ENCODE measurements at places on chromosomes 1 and 21.

- no peak for DNase-seq
These were observed 66.1 kb upstream of the RHOU start for GRCh38 chr1:228669242-228669585.

DNA sequence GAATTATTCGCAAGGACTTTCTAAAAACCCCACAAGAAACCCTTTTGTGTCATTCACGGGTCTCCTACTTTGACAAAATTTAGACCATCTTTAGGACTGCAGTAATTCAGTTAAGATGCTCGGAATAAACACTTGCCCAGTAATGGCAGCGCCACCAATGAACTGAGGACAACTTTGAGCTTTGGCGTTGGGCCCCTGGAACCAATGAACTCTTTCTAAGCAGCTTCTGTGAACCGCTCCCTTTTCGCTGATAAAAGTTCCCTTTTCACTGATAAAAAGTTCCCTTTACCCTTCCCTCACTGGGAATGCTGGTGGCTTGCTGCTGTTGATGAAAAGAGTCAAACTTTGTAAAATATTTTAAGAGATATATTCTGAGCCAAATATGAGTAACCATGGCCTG is 1.5 kb upstream of the MRPL55 start:
- no peak for DNase-seq

- DNase-seq: no peak
These were observed 89.0 kb downstream of the SLC45A1 start for GRCh38 chr1:8406960-8407359.

GRCh38 chr1:25095635-25096200 is 136.6 kb downstream of the SYF2 start:
- DNase-seq: no peak

DNA sequence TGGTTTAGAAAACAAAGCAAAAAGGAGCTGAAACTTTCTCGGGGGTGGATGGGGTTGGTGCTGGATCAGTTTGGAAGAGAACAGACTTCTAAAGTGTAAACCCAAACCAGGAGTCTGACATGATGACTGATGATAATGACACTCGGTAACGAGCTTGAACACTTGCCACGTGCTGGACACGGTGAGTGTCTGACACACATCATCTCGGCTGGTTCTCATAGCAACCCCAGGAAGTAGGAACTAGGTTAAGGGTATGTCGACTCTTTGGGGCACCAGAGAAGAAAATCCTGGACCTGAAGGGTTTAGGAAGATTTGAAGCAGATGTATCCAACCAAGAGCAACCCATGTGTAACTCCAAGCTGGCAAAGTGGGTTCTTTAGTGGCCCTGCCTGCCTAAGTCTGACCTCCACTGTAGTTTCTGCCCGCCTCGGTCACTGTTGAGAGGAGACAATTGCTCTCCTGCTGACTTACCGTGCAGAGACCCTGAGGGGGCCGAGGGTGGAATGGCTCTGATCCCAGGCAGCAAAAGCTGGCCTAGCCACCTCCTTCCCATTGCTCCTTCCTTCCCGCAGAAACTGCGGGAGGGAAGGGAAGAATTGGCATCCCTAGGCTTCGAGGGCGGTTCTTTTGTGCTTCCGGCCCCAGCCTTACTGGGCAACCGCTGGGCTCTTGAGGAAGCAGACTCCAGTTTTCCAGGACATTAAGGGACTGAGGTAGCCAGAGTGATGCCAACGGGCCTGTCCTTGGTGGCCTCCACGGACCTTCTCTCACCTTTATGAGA is 156.0 kb downstream of the TOMM20 start:
- DNase-seq: no peak

- DNase-seq: no peak
These were observed 1474.0 kb downstream of the PLA2G4A start for GRCh38 chr1:188302746-188303145.

- DNase-seq: no peak
These were observed 401.5 kb downstream of the PTPRC start for GRCh38 chr1:199040076-199040905.

- no peak for DNase-seq
These were observed 58.2 kb downstream of the HSD3B1 start for GRCh38 chr1:119565131-119565772.

- no peak for DNase-seq
These were observed 62.0 kb downstream of the TRABD2B start for GRCh38 chr1:47935163-47935562.

DNA sequence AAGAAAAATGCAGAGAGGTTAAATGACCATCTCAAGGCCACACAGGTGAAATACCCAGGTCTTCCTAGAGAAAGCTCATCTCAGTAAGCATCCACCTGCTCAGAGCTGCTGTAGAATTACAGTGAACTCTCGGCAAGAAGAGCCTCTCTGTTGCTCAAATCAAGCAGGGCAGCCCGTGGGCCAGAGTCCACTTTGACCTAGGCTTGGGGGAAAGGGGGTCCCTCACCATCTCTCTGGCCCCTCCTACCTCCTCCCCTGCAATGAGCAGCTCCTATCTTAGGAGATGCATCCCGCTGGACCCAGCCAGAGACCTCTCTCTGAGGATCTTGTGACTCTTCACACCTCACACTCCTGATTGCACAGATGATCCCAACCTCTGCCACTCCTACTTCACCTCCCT is 364.7 kb downstream of the PTPRU start:
- DNase-seq: no peak

DNA sequence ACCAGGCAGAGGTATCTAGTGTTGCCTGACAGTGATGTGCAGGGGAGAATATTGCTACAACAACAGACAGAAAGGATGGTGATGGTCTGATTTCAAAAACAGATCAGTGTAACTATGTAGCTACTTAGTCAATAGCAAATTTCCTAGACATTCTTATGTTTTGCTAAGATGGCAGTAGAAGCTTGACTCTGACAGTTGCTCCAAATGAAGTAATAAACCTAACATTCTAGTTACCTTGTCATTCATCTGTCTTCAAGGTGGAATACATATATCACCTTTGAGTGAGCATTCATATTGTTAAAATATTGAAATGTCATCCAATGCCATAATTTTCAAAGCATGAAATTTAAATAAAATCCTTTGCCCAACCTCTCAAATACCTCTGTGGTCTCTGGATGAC is 617.4 kb downstream of the USP25 start:
- no peak for DNase-seq

- no peak for DNase-seq
These were observed 134.7 kb downstream of the DMRTB1 start for GRCh38 chr1:53593758-53594380.

DNA sequence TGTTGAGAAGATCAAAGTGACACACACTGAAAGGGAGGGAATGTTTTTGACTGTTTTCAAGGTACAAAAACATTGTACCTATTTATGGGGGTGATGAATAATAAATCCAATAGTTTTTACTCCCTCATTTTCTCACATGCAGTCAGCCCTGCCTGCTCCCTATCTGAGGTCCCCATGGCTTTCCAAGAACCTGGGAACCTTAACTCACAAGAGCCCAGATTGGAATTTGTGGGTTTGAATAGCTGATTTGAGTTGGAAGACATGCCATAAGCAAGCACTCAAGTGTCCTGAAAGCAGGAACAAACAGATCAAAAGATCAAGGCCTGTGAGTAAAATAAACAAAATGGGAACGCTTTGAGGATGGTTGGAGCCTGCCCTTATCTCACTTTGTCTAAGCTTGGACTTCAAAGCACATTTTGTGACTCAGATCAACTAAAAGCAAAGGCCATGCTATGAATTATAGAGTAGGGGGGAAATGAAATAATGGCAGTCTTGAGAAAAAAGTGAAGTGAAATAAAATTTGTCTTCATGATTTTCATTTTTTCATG is 136.6 kb downstream of the LYPLAL1 start:
- DNase-seq: no peak

- DNase-seq: no peak
These were observed 340.2 kb downstream of the PTPRU start for GRCh38 chr1:29576510-29576909.

GRCh38 chr1:110860174-110860573 is 12.8 kb upstream of the CD53 start:
- no peak for DNase-seq

DNA sequence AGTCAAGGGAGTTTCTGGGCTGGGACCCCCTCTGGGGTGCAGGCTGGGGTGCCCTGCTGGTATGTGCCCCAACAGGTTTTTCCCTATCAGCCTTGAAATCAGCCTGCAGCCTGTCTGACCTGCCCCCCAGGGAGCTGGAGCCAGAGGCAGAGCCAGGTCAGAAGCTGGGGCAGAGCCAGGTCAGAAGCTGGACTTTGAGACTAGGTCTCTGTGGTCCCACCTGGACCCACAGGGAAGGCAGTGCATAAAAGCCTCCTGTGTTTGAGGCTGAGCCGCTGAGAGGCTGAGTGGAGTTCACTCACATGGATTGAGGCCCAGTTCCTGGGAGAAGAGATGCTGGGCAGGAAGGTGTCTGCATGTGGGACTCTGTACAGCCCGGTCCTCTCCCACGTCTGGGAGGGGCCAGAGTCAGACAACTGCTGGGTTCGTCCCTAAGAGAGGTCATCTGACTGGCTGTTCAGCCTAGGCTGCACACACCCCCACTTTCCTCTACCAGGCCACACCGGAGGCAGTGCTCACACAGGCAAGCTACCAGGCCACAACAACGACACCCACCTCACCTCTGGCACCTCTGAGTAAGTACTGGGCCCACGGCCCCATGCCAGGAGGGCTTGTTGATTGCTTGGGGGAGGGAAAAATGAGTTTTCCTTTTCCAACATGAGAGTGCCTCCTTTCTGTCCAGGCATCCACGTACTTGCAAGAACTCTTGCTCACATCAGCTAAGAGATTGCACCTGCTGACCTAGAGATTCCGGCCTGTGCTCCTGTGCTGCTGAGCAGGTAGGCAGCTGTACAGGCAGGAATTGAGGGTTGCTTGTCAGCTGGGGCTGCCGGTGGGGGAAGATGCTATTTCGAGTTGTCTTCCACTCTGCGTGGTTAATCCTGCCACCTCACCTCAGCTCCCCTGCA is at the start of gene ANXA9:
ANXA9 (plus strand) TSS at position 488 of the 908 bp plus-strand sequence. CDS start 814 bp downstream, outside the sequence.
- no peak for DNase-seq

- no peak for DNase-seq
These were observed 66.4 kb downstream of the MARK1 start for GRCh38 chr1:220594356-220594755.

GRCh38 chr1:81121306-81121705 is 679.4 kb upstream of the ADGRL2 start:
- DNase-seq: no peak

DNA sequence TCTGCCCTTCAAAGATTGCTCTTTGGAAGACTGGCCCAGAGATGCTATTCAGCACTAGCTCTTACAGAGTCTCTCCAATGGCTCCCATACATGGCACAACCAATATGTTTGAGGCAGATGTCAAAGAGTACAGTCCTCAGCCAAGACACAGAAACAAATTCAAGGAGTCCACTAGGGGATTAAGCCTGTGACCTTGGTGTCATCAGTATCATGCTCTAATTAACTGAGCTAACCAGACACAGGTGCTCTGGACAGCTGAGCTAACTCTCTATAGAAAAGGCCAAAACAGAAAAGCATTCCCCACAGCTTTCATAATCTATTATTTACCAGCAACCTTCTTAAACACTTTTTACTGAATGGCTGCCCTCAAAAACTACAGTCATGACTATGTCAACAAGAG is 666.0 kb upstream of the PLXNA2 start:
- no peak for DNase-seq

GRCh38 chr1:7410156-7410555 is 360.9 kb upstream of the VAMP3 start:
- no peak for DNase-seq

DNA sequence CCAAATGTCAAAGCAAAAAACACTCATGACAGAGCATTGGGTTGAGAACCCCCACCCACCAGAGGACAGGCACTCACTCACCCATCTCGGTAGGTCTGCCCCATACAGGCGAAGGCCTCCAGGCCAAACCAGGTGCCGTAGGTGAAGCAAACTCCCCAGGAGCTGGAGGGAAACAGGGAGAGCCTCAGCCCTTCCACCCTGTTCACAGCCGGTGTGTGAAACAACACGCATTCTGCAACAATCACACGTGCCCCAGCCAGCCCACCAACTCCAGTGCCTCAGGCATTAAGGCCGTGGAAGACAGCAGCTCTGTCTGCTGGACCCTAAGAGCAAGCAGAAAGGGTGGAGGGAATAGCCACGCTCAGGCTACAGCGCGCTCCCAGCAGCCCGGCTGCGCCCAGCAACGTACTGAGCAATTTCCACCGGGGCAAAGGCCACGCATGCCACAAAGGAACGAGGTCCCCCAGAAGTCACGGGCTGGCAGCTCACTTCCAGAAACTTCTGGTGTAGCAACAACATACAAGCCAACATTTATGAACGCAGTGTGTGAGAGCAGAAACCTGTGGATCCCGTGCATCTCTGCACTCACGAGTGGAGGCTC is 11.4 kb upstream of the SPATC1L start:
- DNase-seq: no peak

- no peak for DNase-seq
These were observed 21.4 kb upstream of the NADK start for GRCh38 chr1:1799716-1800115.

- no peak for DNase-seq
These were observed 27.6 kb downstream of the IFNGR2 start for GRCh38 chr21:33430858-33431257.

GRCh38 chr1:203342192-203342940 is 8.6 kb downstream of the FMOD start:
- DNase-seq: no peak

DNA sequence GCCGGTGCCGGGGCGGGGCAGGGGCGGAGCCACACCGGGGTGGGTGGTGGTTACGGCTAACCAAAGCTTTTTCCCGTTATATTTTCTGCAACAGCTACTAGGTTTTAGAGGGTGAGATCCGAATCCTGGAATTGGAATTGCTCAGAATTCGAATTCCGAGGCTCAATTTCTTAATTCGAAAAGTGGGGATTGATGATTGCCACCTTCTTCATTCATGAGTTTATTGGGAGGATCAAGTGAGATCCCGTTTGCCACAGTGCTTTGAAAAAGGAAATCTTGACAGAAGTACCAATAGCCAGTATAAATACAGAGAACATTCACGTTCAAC is 207 bp upstream of the SVBP start:
- no peak for DNase-seq

DNA sequence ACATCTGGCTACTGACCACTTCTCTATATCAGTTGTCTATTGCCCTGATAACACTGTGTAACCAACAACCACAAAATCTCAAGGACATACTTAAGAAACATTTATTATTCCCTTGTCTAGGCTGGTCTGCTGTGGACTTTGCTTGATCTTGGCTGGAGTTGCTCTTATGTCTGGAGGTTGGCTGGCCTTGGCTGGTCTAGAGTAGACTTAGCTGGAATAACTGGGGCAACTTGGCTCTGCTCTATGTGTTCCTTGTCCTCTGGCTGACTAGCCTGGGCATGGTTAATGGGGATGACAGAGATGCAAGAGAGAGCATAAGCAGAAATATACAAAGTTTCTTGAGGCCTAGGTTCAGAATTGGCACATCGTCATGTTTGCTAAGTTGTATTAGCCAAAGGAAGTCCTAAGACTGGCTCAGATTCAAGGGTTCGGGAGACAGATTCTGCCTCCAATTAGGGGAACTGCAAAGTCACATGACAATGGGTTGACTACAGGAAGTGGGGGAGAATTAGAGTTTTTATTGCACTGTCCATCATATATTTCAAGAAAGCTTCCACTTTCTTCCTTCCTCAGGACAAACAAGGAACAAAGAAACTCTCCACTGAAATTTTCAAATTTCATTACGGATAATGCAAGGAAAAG is 61.4 kb upstream of the HMCN1 start:
- DNase-seq: no peak

GRCh38 chr1:198544265-198544664 is 3.8 kb upstream of the ATP6V1G3 start:
- DNase-seq: no peak

GRCh38 chr1:63642901-63643300 is 49.7 kb downstream of the PGM1 start:
- no peak for DNase-seq

Data from activated CD8-positive, alpha-beta memory T cell treated with anti-CD3 and anti-CD28 coated beads for 4 hours (primary cell).